ENCODE measurements at places on chromosomes 5 and 9.

- DNase-seq = no peak
Observed at GRCh38 chr5:139131921-139132432, 66.2 kb downstream of the SIL1 start.

DNA sequence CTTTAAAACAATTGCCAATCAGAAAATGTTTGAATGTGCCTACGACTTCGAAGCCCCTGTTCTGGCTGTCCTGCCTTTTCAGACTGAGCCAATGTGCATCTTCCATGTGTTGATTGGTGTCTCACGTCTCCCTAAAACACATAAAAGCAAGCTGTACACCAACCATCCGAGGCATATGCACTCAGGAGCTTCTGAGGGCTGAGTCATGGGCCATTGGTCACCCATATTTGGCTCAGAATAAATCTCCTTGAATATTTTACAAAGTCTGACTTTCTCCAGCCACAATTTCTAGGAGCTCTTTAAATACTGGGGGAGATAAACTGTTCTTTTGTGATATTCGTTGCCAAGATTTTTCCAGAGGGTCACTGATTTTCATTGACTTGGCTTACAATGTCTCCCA, 53.9 kb downstream of the C9orf57 start:
- DNase-seq = no peak

GRCh38 chr5:6198531-6198930, 179.8 kb downstream of the MED10 start:
- DNase-seq = no peak

DNA sequence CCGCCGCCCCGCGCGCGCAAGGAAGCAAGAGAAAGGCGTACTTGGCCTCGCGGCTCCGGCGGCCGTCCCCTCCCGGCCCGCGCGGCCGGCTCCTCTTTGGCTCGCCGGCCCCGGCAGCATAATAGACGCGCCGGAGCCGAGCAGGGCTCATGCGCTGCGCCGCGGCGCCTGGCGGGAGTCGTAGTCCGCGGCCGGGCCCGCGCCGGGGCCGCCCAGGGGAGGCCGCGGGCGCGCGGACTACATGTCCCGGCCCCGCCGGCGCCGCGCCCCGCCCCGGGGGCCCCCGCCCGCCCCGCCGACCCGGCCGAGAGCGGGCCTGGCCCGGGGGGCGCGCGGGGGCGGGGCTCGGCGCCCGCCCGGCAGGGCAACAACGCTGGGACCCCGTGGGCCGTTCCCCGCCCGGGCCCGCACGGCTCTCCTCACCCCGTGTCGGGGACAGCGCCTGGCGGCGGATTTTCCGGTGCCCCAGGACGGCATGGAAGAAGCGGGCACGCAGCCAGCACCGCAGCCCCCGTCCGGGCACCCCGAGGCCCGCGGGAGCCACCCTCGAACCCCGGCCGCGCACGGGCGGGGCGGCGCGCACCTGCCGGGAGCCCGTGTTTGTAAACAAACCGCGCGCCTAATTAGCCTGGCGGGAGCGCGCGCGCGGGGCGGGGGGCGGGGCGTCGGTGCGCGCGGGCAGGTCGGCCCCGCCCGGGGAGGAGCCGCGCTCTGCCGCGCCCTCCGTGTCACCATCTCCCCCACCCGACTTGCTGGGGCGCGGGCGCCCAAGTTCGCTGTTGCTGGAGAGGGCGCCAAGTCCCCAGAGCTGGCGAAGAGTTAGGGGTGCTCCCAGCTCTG, at the start of gene BRD3:
Gene BRD3 (minus strand): TSS at position 123 of the 840 bp plus-strand sequence. CDS start 14,549 bp downstream, outside the sequence.
- DNase-seq = peak; percentile 86

- DNase-seq = no peak
Observed at GRCh38 chr5:142636698-142637324, 49.1 kb downstream of the FGF1 start.

GRCh38 chr9:18457510-18457909, 16.4 kb upstream of the ADAMTSL1 start:
- no peak for DNase-seq

DNA sequence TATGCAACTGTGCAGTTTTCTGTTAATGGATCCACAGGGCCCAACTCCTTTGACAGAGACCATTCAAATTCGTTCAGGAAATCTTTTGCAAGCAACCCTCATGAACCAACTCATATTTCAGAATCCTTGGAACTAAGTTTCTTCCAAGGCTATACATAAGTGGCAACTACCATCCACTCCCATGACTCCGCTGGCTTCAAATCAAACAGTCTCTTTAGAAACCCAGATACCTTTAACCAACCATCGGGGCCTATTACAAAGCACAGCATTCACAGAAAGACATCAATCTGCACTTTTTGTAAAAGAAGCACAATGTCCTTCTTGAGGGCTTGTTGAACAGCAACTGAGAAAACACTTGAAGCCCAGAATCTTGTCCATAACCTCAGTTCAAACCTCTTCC, 526.9 kb downstream of the DTWD2 start:
- no peak for DNase-seq

GRCh38 chr5:105836268-105836667, 1834.5 kb downstream of the EFNA5 start:
- DNase-seq = no peak

DNA sequence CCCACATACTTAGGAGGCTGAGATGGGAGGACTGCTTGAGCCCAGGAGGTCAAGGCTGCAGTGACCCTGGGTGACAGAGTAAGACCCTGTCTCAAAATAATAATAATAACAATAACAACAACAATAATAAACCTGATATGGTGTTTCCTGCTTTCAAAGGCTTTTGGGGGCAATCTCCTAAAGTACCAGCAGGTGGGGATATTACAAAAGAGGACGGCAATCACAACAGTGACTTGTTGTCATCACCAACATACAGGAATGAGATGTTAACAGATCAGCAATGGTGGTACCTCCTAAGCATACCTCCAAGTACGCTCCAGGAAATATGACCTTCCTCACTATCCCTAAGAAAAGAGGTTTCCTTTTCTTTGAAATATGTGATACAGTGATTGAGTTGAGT, 91.1 kb upstream of the RNF180 start:
- DNase-seq = no peak

- DNase-seq = no peak
Observed at GRCh38 chr9:121784731-121785411, 133.4 kb downstream of the DAB2IP start.

DNA sequence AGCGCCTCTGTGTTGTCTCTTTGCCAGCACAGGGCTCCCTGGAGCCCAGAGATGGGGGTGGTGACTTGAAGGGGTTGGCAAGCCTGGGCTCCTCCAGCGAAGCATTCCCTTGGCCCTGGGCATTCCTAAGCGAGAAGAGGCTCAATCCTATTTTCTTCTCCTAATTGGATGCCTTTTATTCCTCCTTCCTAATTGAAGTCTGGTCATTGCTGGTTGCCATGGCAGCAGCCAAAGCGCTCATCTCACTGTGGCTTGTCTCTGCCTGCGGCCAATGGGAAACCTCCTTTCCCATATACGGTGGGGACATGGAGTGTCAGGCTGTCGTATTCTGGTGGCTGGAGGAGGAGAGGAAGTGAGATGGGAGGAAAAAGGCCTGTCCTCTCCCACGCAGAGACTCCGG, 52.3 kb upstream of the RARS1 start:
- no peak for DNase-seq

DNA sequence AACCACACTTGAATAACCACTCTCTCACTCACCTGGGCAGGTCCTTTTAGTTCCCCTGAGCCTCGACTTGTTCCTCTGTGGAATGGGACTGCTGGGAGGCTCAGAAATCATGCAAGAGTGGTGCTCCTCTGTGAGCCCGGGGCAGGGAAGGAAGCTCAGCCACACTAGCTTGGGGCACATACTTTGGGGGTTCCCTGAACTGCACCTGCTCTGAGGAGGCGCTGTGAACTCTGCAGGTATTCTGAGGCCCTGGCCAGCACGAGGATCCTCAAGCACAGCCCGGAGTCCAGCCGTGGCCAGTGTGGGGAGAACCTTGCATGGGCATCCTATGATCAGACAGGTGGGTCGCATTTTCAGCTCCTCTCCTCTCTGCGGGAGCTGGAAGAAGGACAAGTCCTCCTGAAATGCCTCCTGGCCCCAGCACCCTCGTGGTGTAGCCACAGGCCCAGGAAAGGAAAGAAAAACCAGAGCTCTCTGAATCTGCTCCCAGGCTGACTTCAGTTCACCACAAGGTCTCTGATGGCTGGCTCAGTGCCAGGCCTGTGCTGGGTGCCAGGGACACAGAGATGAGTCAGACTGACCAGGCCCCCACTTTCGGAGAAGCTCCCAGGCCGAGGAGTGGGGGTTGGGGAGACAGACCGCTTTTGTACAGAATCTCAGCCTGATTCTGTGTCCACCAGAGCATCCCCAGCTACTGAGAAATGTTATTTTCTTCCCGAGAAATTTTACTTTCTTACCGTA, 11.9 kb downstream of the GLIPR2 start:
- DNase-seq = peak; percentile 80

DNA sequence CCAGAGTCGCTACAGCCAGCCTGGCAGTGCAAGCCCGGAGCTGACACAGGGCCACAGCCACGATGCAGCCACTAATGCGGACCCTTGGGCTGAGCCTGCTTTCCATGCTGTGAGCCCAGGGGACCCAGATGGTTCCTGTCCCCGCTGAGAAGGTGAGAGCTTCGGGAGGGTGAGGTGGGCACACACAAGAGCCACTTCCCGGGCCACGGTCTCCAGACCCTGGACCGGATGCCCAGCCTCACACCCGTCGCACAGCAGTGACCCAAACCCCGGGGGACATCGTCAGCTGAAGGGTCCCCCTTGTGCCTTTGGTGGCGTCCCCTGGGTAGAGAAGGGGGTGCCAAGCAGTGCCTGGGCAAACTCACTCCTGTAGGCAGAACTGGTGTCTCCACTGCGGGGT, 13.4 kb downstream of the PAEP start:
- DNase-seq = no peak

- no peak for DNase-seq
Observed at GRCh38 chr9:124420991-124421543, 5.8 kb upstream of the PSMB7 start.

DNA sequence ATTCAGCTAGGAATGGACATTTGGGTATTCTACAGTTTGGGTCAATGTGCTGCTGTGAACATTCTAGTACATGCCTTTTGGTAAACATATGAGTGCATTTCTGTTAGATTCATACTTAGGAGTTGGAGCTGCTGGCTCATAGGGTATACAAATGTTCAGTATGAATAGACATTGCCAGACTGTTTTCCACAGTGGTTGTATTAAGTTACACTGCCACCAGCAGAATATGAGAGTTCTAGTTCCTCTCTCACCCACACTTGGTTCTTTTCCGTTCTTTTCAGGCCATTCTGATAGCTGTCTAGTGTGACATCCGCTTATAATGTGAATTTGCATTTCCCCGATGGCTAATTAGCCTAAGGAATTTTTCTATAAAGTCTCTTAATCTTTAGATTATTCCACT, 25.0 kb downstream of the STOM start:
- no peak for DNase-seq

GRCh38 chr5:167582886-167583285, 708.6 kb upstream of the WWC1 start:
- DNase-seq = no peak

- DNase-seq = no peak
Observed at GRCh38 chr5:148523139-148523538, 131.2 kb downstream of the HTR4 start.

- peak; percentile 31 for DNase-seq
Observed at GRCh38 chr5:16489322-16489791, 23.8 kb upstream of the ZNF622 start.

GRCh38 chr5:93511445-93511844, 69.6 kb downstream of the NR2F1-AS1 start:
- DNase-seq = no peak

- DNase-seq = no peak
Observed at GRCh38 chr5:64861281-64861680, 92.6 kb downstream of the CWC27 start.

DNA sequence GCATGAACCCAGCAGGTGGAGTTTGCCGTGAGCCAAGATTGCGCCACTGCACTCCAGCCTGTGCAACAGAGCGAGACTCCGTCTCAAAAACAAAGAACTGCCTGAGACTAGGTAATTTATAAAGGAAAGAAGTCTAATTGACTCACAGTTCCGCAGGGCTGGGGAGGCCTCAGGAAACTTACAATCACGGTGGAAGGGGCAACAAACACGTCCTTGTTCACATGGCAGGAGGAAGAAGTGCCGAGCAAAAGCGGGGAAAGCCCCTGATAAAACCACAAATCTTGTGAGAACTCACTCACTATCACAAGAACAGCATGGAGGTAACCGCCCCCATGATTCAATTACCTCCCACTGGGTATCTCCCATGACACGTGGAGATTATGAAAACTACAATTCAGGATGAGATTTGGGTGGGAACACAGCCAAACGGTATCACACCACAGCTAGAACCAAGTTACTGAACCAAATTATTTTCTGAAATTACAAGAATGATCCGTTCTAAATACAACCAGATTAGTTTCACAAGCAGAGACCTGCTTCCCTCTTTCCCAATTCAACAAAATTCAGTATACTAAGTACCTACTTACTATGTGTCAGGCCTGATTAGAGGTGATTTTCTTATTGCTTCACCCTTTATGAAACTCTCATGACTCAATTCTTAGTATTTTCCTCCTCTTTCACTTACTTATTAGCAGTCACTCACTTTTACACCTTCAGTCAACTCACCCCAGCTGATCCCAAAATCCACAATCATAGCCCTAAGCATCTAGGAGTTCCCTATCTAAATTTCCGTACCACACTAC, 8.4 kb downstream of the UBTD2 start:
- DNase-seq = peak; percentile 51
